ENCODE measurements at places on chromosomes 1 and 21.

GRCh38 chr1:48073798-48074530 lies 76.8 kb upstream of the TRABD2B start:
- no peak for DNase-seq

DNA sequence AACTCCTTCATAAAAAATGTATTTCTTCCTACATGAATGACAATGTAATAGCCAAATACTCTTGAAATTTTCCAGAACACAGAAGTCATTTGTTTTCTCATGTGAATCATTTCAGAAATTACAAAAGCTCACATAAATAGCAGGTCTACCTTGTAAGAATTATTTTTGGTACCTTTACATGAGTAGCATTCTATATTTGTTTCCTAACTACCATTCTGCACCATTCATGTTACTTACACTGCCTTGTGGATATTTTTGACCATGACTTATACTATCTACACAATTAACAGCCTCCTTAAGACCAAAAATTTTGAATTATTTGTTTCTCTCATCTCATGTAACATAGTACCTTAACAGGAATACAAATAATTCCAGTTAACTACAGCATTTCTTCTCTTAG lies 109.6 kb downstream of the ENAH start:
- no peak for DNase-seq

DNA sequence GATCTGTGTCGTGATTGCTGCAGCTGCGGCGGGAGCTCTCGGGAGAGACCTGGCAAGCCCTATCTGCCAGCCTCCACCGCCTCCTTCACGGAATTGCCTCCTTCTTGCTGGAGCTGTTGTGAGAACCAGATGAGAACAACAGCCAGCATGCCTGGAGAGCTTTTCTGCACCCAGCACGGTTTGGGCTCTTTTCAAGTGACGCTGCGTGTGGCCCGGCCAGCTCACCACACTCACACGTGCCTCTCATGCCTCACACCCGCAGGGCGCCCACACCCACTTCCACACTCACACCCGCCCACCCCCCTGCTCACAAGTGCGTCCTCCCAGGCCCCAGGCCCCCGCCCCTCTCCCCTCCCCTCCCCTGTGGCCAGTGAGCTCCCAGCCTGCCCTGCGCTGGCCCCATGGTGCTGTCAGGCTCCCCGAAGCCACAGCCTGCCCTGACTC lies 135.7 kb upstream of the RUNX3 start:
- DNase-seq, result no peak

- no peak for DNase-seq
Observed at GRCh38 chr1:180002437-180002836, 47.8 kb downstream of the CEP350 start.

DNA sequence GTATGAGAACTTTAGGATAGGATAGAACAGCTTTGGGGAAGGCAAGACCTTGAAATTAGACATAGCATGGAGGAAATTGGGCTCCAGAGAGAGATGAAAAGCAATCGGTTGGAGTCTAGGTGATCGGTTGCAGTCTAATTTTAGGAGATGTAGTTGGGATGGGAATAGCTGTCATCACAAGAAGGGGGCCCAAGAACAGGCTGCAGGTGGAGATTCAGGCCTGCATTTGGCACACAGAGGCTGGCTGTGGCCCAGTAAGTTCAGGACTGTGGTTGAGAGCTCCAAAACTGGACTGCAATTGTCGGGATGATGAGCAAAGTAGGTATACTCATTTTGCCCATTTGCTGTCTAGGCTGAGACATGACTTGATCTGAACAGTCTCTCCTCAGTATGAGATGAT lies 301.3 kb upstream of the B3GALT2 start:
- DNase-seq, result no peak

GRCh38 chr1:16276302-16277030 lies 39.5 kb upstream of the CPLANE2 start:
- no peak for DNase-seq

GRCh38 chr21:34938089-34938764 lies 110.9 kb downstream of the RUNX1 start:
- DNase-seq, result no peak

DNA sequence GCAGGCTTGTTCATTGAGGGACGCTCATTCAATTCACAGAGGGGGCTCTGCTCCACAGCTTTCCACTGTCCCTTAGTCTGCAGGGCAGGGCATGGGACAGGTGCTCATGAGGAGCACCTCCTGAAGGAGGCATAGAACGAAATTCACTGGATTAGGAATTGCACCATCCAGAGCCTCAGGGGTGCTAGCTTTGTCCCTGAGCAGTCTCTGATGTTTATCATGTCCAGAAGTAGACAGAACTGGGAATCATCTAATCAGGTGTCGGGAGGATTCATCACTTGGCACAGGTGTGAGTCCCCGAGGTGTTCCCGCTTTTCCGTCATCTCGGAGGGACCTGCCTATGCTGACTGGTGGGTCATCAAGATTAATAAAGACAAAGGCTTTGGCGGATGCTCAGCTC lies 321.4 kb downstream of the AJAP1 start:
- no peak for DNase-seq

DNA sequence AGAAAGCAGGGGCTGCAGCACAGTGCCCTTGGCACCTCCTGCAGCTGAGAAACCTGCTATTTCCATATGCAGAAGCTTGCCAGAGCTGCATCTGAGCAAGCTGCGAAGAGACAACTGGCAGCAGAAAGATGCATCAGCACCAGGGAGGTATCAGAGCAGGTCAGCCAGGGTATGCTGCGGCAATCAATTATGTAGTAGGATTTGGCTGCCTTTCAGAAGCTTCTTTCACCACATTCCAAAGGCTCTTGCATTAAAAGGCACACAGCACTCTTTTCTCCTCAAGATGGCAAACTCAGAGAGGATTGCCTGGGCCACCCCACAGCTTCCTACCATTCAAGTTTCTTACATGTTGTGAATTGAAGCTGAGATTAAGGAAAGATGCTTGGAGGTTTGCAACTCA lies 47.6 kb upstream of the RAP1A start:
- DNase-seq, result peak; percentile 22

DNA sequence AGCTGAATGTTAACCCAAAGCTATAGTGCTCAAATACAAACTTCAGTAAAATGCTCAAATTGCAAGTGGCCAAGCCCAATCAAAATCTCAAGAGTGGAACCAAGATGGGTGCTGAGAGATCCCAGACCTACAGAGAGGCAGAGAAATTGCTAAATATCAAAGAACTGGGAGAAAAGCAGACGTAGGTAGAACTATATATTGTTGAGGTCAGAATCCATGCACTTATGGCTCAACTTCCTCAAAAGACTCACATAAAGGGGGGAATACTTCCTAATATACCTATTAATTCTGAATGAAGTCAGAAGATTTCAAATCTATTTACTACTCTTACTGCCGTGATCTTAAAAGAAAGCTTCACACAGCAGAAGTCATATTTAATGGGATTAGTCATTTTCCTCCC lies 65.2 kb downstream of the PUM1 start:
- no peak for DNase-seq

DNA sequence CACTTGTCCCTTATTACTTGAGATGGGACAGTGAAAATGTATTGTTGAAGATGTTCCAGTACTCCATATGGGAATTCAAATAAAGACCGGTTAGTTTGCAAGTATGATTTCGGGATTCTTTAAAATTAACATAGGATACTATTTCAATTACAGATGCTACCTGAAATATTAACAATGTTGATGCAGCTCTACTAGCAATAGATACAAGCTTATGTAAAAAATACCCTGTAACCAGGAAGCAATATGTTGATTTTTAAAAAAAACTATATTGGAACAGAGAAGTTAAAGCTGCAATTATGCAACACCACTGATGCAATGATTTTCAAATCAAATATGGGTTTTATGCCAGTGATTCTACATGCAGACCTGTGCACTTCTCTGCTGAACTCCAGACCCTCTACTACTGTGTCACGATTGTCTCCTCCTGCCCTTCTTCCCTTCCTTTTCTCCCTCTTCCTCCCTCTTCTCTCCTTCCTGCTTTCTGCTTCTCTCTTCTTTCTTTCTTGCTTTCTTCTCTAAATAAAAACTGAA lies 179.2 kb downstream of the ATP6V1G3 start:
- DNase-seq, result no peak

GRCh38 chr21:36263797-36264196 lies 56.2 kb upstream of the MORC3 start:
- no peak for DNase-seq

DNA sequence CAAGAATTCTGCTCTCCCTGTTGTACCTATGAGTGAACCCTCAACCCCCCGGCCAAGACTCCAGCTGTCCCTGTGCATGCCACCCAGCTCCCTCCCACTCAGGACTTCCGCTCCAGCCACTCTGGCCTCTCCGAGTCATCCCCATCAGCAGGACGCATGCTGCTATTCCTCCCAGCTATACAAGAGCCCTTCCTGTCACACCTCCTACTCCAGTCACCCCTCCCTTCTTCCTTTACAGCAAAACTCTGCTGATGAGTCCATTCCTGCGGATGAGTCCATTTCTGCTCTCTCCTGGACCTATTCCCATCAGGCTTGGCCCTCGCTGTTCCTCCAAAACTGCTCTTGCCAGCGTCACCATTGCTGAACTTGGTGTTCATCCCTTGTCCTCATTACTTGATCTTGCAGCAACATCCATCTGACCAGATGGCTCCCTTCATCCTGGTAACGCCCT lies 42.2 kb downstream of the H3-3A start:
- no peak for DNase-seq

DNA sequence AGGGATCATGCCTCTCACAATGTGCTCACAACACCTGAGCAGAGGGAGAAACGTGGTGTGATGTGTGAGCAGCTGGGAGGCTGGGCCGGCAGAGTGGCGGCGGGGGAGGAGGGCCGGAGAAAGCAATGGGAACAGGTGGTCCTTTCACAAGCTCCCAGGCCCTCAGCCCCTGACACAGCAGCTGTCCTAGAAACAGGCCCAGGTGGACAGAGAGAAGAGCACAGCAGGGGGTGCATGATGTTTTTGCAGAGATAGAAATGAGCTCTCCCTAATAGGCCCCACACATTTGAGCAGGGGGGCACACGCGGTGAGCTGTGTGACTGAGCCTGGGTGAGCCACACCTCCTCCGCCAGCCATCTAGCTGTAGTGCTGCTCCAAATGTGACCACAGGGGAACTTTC lies 7.6 kb upstream of the RGS16 start:
- DNase-seq, result peak; percentile 82

GRCh38 chr1:11443961-11444658 lies 34.8 kb upstream of the DISP3 start:
- no peak for DNase-seq

DNA sequence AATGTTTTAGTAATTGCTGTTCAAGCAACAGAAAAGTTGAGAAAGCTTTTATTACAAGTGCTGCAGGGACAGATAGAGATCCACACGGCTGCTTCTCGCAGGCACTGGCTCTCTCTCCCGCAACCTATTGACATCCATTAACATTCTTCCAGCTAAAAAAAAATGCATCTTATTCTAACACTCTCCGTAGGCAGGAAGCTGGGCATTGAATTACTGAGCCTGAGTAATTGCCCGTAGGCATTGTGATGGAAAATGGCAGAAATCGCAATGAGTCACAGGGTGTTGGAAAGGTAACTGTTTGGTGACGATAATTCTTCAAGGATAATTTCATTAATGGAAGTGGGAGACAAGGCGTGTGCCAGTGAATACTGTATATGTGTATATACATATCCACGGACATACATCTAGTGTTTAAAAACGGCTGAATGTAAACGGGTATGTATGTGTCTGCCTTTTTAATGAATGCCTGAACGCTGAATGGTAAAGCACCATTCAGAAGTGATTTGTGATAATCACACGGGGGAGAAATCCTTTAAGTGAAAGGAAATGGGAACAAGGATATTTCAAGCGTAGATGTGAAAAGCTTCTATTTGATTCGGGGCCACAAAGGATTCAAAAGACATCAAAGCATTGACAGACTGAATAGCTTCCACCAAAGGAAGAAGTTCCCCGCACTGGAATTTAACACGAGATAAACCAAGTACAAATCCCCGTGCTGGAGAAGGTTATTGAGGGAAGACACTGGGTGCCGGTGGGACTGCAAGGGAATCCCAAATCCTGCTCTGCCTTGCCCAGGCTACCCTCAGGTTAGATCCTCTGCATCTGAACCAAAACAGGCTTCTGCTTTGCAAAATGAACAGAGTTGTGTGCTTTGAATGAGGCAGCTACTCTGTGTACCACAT lies 567.2 kb downstream of the NPHP4 start:
- no peak for DNase-seq

GRCh38 chr1:50261951-50262350 lies 153.2 kb downstream of the ELAVL4 start:
- no peak for DNase-seq

- no peak for DNase-seq
Observed at GRCh38 chr1:165169028-165169427, 187.5 kb downstream of the LMX1A start.

DNA sequence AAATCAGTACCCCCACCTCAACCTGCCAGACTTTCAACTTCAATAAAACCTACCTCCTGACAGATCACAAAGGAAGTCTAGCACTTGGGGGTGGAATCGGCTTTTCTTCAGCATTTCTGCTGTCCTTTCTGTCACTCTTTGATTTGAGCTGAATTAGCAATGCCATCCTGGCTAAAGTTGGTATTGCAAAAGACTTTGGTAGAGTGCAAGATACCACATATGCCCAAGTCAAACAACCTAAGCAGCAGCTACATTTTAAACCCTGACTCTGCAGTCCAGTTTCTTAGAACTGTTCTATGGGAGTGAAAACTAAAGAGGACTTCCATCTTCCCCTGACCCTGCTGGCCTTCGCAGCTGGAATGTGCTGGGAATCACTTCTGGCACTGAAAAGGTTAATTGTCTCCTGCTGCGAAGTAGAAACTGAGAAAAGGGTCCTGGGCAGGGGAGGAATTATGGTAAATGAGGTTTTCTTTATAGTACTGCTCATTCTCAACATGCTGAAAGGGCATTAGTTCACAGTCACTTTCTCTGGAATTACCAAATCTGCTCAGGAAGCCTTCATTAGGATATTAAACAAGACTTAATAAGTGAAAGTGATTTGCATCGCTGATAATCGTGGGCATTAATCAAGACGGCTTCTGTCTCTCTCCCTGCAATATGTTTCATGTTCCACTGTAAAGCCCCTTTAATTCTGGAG lies 126.2 kb upstream of the SMYD2 start:
- DNase-seq, result peak; percentile 49

DNA sequence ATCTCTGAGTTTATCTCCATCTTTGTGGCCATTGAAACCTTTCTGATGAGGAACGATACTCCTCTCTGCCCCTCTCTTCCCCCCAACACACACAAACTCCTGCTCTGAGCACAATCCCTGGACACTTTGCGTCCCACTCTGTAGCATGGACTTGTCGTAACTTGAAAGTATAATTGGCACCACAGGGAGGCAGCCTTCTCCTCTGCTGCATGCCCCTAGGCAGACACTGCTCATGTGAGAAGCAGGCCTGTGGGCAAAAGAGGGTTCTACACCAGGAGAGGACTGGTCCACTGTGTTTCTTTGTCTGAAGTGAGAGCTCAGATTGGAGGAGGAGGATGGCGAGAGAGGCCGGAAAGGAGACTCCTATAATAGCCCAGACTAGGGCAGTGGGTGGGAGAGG lies 3.8 kb upstream of the PARS2 start:
- no peak for DNase-seq

GRCh38 chr1:3441410-3441847 lies 13.0 kb upstream of the ARHGEF16 start:
- DNase-seq, result no peak

GRCh38 chr1:198793714-198794113 lies 154.9 kb downstream of the PTPRC start:
- no peak for DNase-seq

- DNase-seq, result no peak
Observed at GRCh38 chr1:77007675-77008074, 140.4 kb downstream of the ST6GALNAC5 start.

- DNase-seq, result no peak
Observed at GRCh38 chr1:109468061-109468460, 1.7 kb downstream of the SYPL2 start.
